Suppressor macrophage treated with lipopolysaccharide for 4 hours (primary cell): ENCODE measurements at places on chromosomes 2 and 18.

DNA sequence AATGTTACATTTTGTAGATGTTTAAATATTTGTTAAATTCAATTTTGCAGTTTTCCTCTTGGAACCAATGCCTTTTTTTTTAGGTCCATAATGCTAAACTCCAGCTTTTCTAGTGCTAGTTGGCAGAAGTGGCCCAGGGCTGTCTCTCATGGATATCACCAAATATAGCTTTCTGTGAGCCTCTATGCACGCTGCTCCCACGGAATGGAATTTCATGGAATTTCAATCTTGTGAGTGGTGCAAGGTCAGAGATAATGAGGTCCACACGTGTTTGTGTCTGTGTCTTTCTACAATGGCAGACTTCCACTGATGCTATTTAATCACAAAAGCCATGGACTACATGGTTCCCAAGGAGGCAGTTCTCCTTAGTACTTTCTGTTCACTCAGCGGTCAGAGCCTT lies 191.5 kb upstream of the PARD3B start:
- DNase-seq: no peak

DNA sequence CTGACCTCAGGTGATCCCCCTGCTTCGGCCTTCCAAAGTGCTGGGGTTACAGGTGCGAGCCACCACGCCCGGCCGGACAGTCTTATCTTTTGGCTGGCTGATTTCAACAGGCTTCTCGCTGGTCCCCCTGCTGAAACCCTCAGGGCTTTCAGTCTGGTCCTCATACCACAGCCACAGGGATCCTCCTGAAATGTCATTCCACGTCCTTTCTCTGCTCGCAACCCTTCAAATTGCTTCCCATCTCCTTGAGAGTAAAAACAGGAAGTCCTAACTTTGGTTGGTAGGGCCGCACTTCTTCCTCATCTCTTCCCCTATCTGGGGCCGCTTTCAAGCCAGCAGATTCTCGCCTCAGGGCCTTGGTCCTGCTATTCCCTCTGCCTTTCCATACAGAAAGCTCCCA lies 1.4 kb upstream of the CAB39 start:
- DNase-seq: peak; percentile 72

DNA sequence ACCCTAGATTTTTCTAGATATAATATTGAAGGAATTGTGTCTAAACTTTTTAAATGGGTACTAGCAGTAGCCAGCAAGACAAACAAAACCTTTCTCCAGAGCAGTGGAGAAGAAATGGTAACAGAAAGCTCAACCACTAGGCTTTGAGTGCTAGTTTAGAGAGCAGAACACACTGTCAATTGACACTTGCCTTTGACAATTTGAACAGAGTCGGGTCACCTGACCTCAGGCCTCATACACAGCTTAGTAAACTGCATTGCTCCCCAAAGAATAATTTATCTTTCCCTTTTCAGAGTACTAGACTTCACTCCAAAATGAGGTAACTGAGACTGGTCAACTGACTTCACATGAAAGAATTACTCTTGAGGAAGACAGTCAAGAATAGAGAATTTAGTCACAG lies 48.6 kb downstream of the FIGN start:
- DNase-seq: no peak

GRCh38 chr2:201273330-201273983 lies 13.1 kb downstream of the CASP8 start:
- DNase-seq: no peak

DNA sequence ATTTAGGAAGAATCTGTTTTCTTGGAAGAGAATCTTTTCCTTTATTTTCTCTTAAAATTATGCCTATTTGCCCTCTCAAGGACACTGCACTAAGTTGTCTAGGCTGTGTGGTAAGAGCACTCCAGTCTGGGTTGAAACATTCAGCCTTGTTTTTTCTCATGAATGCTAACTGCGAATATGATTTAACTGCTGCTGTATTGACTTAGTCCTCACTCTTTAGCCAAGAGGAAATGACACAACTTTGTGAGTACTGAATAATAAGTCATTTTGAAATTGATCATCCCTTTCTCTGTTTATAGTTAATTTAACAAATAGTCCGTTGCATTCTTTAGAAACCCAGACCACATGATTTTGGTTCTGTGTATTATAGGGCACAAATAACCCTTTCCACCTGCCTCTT lies 4.5 kb upstream of the RND3 start:
- DNase-seq: no peak

GRCh38 chr2:236363711-236364277 lies 99.6 kb upstream of the ASB18 start:
- no peak for DNase-seq

DNA sequence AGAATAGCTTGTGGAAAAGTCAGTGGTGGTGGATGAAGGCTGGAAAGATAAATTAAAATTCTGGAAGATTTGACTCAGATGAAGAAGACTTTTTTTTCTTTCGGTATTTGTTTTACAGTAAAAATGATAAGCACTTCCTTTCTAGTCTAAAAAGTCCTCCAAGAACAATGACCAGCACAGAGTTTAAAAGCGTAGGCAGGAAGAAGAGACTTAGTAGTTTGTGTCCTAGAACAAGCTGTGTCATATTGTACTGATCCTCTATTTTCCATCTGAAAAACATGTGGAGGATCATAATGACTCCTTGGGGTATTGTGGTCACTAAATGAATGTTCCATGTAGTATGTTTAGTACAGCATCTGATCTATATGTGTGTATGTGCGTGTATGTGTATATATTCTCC lies 132.4 kb upstream of the FSHR start:
- no peak for DNase-seq

DNA sequence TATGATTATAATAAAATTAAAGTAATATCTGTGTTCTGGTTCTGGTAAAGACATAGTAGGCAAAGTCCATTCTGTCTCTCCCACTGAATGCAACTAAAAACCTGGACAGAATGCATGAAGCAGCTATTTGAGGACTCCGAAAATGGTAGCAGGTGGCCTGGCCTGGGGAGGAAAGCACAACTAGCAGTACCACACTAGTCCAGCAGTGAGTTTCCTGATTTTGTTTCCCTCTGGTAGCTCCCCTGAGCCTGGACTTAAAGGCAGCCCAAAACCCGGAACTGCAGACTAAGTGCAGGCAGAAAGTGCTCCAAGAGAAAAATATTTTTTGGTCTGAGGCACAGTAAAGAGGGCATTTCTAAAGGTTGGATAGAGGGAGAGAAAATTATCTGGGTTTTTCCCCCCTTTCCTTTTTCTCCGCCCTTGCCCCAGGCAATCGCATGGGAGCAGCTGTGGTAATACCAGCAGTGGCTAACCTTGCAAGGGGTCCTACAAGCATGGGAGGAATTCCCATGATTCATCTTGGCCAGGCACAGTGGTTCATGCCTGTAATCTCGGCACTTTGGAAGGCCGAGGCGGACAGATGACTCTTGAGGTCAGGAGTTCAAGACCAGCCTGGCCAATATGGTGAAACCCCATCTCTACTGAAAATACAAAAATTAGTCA lies 32.3 kb downstream of the ASXL2 start:
- no peak for DNase-seq

- DNase-seq: no peak
These were observed 143.7 kb upstream of the ZFP36L2 start for GRCh38 chr2:43370146-43370545.

GRCh38 chr18:79367480-79367879 lies 28.2 kb upstream of the NFATC1 start:
- DNase-seq: no peak
